ENCODE measurements at places on chromosomes 4 and X. TPM values are rescaled to one million over a fixed set of nuclear protein-coding genes. Genes with fewer than 3 reads are reported as not detected.

GRCh38 chrX:20066968-20067708 is 49.6 kb downstream of the MAP7D2 start:
- peak; percentile 32 for DNase-seq

DNA sequence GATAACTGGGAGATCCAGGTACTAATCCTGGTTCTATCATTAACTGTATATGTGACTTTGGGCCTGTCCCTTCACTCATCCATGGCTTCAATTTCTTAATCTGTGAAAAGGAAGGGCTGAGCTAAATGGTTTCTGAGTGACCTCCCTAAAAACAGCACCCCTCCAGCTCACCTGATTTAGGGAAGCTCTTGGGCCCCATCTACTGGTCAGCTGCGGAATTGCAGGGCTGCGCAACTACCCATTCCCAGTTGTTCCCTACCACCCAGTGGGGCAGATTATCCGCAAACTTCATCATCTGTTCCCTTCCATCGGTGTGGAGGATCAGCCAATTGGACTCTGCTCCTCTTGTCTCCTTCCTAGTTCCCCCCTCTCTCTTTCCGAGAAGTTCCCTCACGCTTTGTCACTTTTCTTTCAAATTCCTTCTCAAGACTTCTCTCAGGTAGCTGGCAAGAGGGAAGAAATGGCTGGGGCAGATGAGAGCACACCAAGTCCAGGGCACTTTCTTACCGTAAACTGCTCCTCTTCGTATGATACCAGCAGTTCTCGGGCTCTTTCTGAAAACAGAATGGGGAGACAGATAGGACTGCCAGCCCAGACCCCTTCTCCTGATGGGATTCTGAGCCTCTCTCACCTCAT is 5.8 kb downstream of the LAS1L start:
- DNase-seq, result peak; percentile 48

The XKRX gene
- 0.27 TPM for total RNA-seq

The GYPB gene
- total RNA-seq, result 6.7 TPM

The SUPT20HL2 gene
- not detected for total RNA-seq

Measured in cerebellum (tissue), 4 donors.